ENCODE measurements at places on chromosomes 13 and 19. TPM values are rescaled to one million over a fixed set of nuclear protein-coding genes. Genes with fewer than 3 reads are reported as not detected.

The IZUMO2 gene
- total RNA-seq: not detected

DNA sequence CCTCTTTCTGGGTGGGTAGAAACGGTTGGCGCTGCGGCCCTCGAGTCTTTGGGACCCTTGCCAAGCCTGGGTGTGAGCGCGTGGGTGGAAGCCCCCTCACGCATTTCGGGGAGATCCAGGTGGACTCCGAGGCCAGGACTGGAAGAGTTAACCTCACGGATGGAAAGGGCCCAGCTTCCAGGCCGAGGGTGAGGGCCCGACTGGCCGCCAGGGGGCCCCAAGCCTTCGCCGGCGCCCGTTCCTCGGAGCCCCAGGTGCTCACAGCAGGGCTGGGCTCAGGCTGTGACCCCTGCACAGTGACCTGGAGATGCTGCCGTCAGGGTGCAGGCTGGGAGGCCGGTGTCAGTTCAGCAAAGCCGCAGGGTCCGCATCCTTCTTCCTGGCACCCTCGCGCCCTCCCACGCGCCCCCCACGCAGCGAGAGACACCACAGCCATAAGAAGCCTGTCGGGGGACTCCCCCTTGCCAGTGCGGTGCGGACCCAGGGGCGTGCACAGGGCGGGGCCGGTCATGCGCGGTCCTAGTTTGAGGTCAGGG, 34.2 kb upstream of the TMEM255B start:
- peak; percentile 10 for DNase-seq

- no peak for DNase-seq
Observed at GRCh38 chr13:74388626-74389025, 254.4 kb upstream of the KLF12 start.

The FFAR1 gene
- not detected for total RNA-seq

DNA sequence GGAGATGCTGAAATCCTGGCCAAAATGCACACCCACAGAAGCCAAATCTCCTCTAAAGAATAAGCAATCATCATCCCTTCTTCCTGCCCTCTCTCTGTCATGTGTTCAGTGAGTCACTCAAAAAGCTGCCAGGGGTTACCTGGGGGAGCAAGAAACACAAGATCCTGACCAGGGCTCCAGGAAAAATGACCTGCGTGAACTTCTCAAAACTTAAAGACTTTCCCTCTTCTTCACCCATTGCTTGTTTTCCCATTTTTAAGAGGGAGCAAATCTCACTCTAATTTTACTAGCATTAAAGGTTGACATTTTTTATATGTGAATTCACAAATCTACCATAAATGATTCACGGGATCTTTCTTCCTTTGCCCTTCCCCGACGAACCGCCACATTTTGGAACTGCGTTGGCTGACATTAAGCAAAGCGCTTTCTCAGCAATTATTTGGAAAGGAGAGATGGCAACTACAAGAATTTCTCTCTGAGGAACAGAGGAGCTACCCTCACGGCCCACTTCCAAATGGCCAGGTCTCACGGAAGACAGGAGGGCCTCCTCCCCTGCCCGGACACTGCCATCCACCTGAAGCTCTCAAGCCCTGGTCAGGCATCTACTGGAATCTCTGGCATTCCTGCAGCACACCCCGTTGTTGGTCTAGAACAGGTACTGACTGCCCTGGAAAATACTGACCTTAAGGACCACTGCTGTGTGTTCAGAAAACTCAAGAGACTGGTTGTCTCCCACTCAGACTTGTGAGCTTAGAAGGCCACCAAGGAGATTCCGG, 14.2 kb downstream of the TSHZ3 start:
- no peak for DNase-seq

DNA sequence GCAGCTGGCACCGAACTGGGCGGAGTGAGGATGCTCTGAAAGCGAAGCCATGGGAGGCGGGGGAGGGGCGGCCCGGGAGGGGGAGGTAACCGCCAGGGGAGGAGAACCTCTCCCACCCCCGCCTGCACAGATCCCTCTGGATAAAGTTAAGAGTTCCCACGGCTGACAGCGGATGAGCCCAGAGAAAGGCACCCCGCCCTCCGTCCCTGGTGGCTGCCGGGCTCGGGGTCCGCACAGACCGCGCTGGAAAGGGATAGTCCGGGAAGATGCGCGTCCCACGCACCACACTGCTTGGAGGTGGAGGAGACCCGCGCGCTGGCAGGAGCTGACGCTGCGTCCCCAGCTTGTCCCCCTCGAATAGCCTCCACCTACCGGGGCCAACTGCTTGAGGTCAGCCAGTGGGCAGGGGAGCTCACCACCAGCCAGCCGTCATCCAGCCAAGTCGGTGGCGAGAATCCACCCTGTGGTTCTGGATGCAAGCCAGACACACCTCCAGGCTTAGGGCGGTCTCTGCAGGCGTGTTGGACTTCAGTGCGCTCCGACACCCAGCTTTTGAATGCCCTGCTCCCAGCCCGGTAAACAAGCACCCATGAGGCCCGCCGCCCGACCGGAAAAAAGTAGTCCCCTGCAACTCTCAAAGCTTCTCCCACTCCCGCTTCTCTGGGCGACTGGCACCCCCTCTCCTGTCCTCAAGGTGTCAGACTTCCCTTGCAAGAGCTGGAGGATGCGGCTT, at the start of gene TRPC4:
TRPC4 (minus strand) TSS at position 17 of the 733 bp plus-strand sequence. CDS start 86,439 bp downstream, outside the sequence.
- DNase-seq: peak; percentile 86

DNA sequence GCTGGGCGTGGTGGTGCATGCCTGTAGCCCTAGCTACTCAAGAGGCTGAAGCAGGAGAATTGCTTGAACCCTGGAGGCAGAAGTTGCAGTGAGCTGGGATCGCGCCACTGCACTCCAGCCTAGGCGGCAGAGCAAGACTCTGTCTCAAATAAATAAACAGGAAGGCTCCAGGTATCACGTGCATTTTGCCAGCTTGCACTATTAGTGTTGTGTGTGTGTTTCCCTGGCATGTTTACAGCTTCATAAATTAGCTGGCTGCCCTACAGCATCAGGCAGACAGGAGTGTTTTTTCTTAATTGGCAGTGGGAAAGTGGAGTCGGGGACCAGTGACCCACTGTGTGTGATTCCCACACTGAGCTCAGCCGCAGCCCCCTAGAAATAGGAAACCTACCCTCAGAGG, 32.6 kb downstream of the SHISA2 start:
- no peak for DNase-seq

GRCh38 chr19:39696387-39696786, 7.9 kb upstream of the LGALS14 start:
- no peak for DNase-seq

GRCh38 chr13:110023729-110024644, 237.6 kb upstream of the IRS2 start:
- no peak for DNase-seq

The CGB2 gene
- total RNA-seq: 0.55 TPM

DNA sequence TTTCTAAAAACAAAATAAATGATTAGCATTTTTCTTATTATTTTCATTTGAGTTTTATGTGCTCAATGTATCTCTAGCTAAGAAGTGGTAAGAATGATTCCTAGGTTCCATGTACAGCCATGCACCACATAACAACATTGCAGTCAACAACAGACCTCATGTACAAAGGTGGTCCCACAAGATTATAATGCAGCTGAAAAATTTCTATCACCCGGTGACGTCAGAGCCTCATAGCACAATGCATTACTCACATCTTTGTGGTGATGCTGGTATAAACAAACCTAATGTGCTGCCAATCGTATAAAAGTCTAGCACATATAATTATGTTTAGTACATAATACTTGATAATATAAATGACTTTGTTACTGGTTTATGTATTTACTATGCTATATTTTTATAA, 120.5 kb downstream of the SLC7A1 start:
- DNase-seq: peak; percentile 66

GRCh38 chr13:86446311-86446710, 647.1 kb upstream of the SLITRK6 start:
- no peak for DNase-seq

The SHANK1 gene
- total RNA-seq: 6.1 TPM

GRCh38 chr13:63438951-63439350, 2023.3 kb upstream of the PCDH20 start:
- DNase-seq: no peak

DNA sequence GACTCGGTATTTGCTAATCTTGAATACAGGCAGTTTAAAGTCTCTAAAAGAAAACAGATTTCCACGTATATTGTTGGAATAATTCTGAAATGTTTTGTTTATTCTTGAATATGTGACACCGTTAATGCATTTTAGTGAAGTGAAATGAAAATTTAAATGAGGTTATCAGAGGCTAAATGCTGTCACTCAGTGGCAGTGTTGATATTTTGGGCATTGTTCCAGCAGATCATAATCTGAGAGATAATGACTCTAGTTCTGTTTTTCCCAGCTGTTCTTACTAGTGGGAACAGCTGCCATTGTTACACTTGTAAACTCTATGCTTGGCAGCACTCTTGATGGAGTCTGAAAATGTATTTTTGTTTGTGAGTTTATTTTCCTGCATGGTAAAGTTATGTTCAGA, 365.6 kb upstream of the SLC10A2 start:
- no peak for DNase-seq

- DNase-seq: no peak
Observed at GRCh38 chr13:24741016-24741662, 22.8 kb upstream of the RNF17 start.

The RASIP1 gene
- total RNA-seq: not detected

DNA sequence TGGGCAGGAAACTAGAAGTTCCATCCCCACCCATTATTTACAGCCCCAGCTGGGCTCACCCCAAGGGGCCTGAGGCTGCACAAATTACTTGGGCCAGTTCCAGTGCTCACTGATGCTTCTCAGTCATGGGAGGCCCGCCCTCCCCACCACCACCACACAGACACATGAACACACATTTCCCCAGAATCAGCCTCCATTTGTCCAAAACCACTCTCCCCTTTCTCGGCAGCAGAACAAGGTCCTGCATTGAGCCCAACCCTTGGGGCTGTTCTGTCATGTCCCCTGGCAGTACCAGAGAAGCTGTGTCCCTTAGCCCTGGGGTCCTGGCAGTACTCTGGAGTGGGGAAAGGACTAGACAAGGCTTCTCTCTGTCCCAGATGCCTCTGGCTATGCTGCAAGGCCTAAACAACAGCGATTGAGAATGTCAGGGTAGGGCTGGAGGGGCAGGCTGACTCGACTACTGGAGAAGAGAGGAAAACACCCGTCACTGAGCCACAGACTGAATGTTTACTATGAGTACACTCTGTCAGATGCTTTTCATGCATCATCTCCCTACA, 21.8 kb downstream of the SAMD4B start:
- no peak for DNase-seq

The CYP2A6 gene
- total RNA-seq: not detected

- DNase-seq: no peak
Observed at GRCh38 chr19:4566402-4567051, 7.0 kb upstream of the SEMA6B start.

DNA sequence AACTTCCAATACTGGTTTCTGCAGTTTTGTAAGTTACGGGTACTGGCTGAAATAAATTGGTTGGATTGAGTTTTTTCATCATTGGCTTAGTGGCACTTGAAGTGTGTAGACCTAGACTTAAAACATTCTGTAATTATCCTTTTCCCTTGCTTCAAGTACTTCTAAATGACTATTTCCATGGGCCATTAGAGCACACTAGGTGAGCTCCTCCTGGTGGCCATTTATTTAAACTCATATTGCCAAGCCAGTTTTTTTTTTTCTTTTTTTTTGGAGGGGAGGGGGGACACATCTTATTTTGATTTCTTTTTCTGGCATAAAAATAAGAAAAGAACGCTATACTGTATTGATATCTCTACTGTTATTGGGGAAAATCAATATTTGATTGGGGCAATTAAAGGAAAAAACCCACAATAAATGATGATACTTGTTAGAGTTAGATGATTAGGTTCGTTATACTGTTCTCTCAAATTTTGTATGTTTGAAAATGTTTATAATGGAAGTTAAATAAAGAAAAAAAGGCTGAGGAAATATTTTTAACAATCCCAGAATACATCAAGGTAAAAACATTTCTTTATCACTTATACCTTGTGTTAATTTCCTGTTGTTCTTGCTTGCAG, 82.9 kb downstream of the PDS5B start:
- DNase-seq: peak; percentile 33

GRCh38 chr13:80787604-80788003, 446.7 kb upstream of the SPRY2 start:
- DNase-seq: no peak

The FGF21 gene
- total RNA-seq: not detected

The SLC1A5 gene
- total RNA-seq: 283 TPM

GRCh38 chr13:41859565-41859964, 101.3 kb downstream of the VWA8 start:
- DNase-seq: peak; percentile 12

The C19orf81 gene
- total RNA-seq: 0.64 TPM

The NTF4 gene
- total RNA-seq: 1.5 TPM

DNA sequence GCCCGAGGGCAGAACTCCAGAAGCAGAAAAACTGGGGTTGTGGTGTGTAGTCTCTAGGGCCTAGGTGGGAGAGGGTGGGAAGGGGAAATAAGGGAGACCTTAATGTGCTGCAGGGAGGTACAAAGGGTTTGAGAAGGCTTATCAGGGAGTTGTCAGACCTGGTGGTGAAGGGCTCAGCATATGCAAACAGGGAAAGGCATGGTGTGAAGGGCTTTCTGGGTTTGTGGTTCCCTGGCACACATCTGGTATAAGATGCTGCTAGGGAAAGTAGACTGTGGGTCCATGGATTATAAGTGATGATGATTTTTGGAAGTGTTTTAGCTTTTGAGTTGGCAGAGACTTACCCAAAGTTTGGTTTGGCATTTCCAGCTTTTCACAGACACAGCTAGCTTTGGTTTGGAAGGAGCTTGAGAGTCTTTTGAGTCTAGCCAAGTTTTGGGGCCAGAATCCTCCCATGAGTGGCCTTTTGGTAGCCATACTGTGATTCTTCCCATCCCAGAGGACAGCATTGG, 2.2 kb downstream of the TRIM28 start:
- no peak for DNase-seq

DNA sequence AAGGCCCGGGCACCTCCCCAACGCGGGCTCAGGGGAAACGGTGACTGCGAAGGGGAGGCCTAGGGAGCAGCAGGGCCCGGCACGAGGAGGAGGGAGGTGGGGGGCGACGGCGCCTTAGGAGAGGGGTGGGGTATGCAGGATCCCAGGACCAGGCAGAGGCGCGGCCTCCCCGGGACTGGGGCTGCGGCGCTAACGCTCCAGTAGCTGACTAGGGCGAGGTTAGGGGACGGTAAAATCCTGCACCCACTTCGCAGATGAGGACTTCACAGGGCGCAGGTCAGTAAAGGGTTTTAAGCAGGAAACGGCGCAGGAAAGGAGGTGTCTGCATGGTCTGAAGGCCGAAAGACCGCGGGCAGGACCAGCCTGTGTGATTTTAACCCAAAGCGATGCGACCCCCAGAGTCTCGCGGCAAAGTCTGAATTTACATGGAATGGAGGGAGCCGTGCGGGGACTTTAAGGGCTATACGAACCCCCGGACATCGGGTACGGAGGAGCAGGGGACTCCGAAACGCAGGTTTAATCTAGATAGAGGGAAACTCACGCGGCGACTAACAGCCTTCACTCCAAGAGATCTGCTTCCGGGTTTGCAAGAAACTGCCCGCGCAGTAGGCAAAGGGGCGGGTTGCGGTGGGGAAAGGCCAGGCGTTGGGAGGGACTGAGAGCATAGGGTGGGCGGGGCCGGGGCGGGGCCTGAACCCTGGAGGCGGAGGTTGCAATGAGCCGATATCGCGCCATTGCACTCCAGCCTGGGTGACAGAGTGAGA, at the start of gene ZNF665:
ZNF665 (minus strand) TSS at position 588 of the 764 bp plus-strand sequence. CDS start 10,460 bp downstream, outside the sequence.
- DNase-seq: peak; percentile 2

- no peak for DNase-seq
Observed at GRCh38 chr13:21463424-21463823, 4.3 kb upstream of the ZDHHC20 start.

- no peak for DNase-seq
Observed at GRCh38 chr19:45336696-45337251, 3.8 kb upstream of the KLC3 start.

All from HFFc6 (cell line).